ENCODE measurements at places on chromosomes 7 and 10. TPM values are rescaled to one million over a fixed set of nuclear protein-coding genes. Genes with fewer than 3 reads are reported as not detected.

The GRID2IP gene
- not detected for total RNA-seq

The C7orf57 gene
- not detected for total RNA-seq

The PTPRZ1 gene
- total RNA-seq, result 0.89 TPM

The NACAD gene
- total RNA-seq, result 2.4 TPM

The TAX1BP1 gene
- total RNA-seq, result 92.4 TPM

The NAT16 gene
- total RNA-seq, result under 0.01 TPM

The USP6NL gene
- 12.5 TPM for total RNA-seq

The UNC5B gene
- total RNA-seq, result 11.2 TPM

The TBC1D12 gene
- total RNA-seq, result 13.6 TPM

The WDFY4 gene
- not detected for total RNA-seq

The FAM107B gene
- total RNA-seq, result 34.2 TPM

The ADCY1 gene
- total RNA-seq, result 0.33 TPM

The PDE6C gene
- total RNA-seq, result not detected

The SPRN gene
- total RNA-seq, result 0.50 TPM

The RASA4B gene
- total RNA-seq, result 0.89 TPM

The NPC1L1 gene
- total RNA-seq, result under 0.01 TPM
